ENCODE measurements at places on chromosomes 12 and 14.

GRCh38 chr12:88325816-88326189 is 183.7 kb downstream of the TMTC3 start:
- DNase-seq = peak; percentile 71

- DNase-seq = peak; percentile 29
These were observed 92.9 kb downstream of the APAF1 start for GRCh38 chr12:98738002-98738401.

- no peak for DNase-seq
These were observed 68.8 kb downstream of the SLC24A4 start for GRCh38 chr14:92391726-92392125.

- no peak for DNase-seq
These were observed 78.2 kb upstream of the PTGDR start for GRCh38 chr14:52189325-52189724.

DNA sequence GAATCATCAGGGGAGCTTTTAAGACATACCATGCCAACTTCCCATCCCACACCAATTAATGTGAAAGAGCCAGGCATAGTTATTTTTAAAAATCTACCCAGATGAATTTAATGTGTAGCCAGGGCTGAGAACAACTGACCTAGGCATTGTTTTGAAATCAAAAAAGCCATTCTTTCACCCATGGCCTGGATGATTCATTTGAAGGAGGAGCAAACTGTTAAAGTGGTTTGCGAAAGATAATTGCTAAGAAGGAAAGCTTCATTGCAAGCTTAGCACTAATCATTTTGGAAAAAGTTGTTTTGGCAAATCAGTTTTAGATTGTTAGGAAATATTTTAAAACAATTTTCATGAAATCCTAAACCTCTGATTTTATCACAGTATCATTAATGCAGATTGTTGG is 2.1 kb upstream of the GTSF1 start:
- no peak for DNase-seq

DNA sequence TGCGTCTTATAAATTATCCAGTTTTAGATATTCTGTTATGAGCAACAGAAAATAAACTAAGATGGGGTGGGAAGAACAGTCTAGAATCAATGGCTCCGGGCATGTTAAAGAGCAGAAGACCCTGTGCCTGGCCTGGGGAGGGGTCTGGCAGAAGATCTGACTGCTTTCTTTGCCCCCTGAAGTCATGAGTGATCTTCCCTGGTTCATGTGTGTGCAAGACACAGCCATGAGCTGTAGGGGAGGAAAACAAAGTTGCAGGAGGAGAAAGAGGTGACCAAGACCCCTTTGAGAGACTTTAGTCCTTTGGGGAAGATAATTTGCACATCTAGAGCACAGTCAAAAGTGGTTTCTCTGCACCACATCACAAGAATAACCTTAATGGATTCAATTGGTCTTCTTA is 4.8 kb downstream of the LACRT start:
- no peak for DNase-seq

All from IMR-90 (cell line).